Omental fat pad (tissue), 4 donors: ENCODE measurements at places on chromosomes 6 and 20. TPM values are rescaled to one million over a fixed set of nuclear protein-coding genes. Genes with fewer than 3 reads are reported as not detected.

The WFDC2 gene
- 5.7 TPM for total RNA-seq

The UQCC2 gene
- 19.6 TPM for total RNA-seq

GRCh38 chr20:5222919-5223634 lies 93.7 kb downstream of the PROKR2 start:
- no peak for DNase-seq

The MAFB gene
- total RNA-seq = 173 TPM

DNA sequence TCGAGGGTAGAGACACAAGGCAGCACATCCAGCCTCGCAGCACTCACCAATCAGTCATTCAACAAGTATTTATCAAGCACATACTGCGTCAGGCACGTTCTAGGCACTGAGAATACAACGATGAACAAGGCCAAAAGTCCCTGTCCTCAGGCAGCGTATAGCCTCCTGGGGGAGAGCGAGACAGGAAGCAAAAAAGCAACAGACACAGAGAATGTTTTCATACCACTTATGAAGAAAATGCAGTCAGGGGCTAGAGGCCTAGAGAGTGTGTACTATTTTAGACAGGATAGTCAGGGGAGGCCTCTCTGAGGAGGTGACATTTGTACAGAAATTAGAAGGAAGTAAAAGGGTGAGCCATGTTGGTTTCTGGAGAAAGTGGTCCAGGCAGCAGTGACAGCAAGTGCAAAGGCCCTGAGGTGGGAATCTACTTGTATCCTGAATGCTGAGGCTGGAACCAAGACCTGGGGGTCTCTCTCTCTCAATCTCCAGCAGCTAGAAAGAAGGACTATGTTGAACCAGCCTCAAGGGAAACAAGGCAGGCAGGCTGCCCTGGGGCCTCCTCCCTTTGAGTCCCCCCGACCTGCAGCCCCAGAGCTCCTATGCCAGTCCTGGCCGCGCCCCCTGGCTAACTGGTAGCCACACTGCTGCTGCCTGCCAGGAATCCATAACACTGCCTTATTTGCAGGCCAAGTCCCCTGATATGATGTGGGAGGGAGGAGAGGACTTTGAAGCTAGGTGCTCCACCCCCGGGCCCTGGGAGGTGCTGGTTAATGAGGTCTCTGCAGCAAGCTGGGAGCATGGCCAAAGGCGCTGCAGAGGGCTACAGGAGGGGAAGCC lies 151.2 kb downstream of the GRM4 start:
- no peak for DNase-seq

The SLC22A1 gene
- total RNA-seq = 1.3 TPM

The CDC40 gene
- total RNA-seq = 16.0 TPM

- no peak for DNase-seq
Observed at GRCh38 chr6:37582306-37582705, 82.6 kb upstream of the CCDC167 start.

The FAM135A gene
- 20.5 TPM for total RNA-seq

GRCh38 chr20:24891546-24892393 lies 57.3 kb upstream of the CST7 start:
- no peak for DNase-seq

DNA sequence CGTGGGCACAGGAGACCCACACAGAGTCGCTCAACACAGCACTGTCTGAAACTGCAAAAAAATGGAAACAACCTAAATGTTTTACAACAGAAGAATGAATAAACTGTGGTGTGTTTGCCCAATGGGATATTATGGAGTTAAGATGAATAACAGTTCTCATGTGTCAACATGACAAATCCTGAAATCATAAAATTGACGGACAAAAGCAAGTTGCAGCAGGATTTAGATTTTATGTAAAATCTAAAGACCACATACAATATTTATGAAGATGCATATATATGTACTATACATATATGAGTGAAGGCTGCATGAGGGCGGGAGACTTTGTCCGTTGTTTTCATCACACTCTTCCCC lies 79.7 kb downstream of the GRM4 start:
- DNase-seq = no peak

DNA sequence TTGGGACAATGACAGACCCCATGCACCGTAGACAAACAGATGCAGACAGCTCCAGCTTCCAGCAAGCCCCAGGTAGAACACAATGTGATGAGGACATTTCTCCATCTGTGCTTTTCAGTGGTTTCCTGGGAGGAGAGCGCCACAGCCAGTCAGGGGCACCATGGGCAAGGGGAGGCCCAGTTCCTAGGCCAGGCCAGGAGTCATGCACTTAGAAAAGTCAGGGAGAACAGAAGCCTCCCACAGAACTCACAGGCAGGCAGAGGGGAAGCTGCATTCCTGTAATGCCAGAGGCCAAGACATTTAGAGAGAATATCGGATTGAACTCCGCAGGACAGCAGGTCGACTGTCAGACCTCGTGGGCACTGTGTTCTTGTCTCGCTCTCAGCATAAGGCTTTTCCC lies 9.2 kb downstream of the SYNDIG1 start:
- DNase-seq = no peak

DNA sequence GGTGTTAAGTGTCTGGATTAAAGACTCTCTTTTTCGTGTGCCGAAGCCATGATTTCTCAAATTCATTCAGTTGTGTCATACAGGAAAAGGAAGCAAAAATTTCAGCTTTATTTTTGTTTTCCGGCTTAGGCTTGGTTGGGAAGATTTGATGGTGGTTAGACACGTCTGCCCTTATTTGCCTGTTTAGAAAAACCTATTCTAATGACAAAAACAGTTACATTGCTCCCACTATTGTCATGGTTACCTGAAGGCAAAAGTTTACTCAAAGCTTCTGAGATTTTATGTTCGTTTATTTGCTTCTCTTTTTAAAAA lies 982 bp downstream of the DNAJC5 start:
- no peak for DNase-seq

- no peak for DNase-seq
Observed at GRCh38 chr6:170288852-170289179, 2.1 kb downstream of the DLL1 start.

The SLPI gene
- 114 TPM for total RNA-seq

- no peak for DNase-seq
Observed at GRCh38 chr6:137155830-137156229, 17.6 kb downstream of the IL22RA2 start.

- DNase-seq = no peak
Observed at GRCh38 chr20:15834857-15835256, 738.4 kb downstream of the KIF16B start.

DNA sequence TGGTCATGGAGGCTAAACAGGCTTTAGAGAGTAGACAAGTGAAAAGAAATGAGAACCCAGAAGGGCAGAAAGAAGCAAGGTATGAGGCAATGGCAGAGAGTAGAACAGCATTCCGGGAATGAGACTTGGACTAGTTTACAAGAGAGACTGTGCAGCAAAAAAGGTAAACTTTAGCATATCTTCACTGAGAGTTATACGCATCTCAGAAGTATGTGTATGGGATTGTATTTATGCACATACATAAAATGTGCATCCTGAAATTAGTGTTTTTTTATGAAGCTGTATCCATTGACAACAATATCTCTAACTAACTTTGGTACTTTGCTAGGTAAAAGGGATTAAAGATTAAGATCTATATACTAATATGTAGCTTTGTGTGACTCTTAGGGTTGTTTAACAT lies 753.6 kb downstream of the BCKDHB start:
- no peak for DNase-seq
